Inflammatory macrophage treated with lipopolysaccharide for 1 hour (primary cell): ENCODE measurements at places on chromosomes 5 and 9.

DNA sequence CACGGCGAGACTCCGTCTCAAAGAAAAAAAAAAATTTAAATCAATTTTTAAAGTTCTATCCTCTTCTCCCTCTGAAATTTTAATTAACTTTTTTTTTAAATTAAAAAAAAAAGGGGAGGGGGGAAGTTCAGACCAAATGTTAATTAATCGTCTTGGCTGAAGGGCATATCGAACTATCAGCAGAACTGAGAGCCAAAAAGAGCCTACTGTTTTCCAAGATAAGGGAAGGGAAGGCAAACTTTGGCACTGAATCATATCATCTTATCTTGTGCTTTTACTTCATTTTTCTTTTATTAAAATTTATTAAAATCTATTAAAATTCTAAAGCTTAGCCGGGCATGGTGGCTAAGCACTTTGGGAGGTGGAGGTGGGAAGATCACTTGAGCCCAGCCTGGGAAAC, 45.9 kb upstream of the MTMR12 start:
- DNase-seq, result no peak

DNA sequence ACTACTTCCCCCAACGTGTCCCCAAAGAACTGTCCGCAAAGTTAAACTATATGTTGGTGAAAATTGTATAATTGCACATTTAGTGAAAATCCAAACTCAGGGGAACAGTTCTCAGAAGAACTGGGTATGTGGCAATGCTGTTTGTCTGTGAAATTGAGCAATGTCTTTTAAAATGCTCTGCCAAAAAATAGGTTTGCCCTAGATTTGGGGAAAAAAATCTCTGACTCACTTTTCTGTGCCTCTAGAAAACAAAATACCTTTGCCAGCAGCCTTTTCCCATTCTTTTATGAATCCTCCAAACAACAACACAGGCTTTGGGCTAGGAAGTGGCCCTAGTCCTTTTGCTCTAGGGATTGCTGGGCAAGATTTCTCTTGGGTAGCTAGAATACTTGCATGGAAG, 37.4 kb upstream of the ZNF608 start:
- peak; percentile 10 for DNase-seq

- no peak for DNase-seq
Measured at GRCh38 chr5:2748861-2749513, 2.5 kb downstream of the IRX2 start.

DNA sequence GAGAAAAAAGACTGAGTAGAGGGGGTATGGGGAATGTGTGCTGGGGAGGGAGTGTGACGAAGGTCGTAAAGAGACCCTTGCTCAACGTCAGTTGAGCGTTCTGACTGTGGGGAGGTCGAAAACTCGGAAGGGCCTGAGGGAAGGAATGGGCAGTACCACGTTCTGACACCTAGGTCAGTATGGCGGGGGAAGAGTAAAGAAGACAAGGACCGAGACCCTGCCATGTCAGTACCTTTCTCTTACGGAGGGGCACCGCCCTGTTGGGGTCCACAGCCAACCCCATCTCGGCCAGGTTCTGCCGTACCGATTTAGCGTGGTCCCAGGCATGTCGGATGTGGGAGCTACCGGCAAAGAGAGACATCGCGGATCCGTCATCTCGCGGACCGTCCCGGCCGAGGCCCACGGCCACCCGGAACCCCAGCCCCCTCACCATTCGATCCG, 375 bp downstream of the NOP16 start:
- peak; percentile 9 for DNase-seq

GRCh38 chr9:113369855-113370140, 7.0 kb downstream of the HDHD3 start:
- DNase-seq, result no peak

DNA sequence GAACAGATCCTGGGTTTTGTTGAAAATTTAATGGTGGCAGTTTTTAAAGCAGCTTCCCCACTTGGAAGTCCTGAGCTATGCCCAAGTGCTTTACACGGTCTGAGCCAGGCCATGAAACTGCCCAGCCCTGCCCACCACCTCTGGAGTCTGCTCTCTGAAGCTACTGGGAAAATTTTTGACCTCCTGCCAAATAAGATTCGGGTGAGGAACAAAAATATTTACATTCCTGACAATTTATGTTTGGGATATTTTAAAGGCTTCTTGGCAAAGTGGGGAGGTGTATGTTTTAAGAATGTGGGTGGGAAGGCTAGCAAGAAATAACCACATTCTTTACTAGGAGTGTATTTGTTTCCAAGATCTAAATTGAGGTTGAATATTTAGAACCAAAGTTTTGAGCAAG, 50.0 kb downstream of the HACD4 start:
- no peak for DNase-seq

DNA sequence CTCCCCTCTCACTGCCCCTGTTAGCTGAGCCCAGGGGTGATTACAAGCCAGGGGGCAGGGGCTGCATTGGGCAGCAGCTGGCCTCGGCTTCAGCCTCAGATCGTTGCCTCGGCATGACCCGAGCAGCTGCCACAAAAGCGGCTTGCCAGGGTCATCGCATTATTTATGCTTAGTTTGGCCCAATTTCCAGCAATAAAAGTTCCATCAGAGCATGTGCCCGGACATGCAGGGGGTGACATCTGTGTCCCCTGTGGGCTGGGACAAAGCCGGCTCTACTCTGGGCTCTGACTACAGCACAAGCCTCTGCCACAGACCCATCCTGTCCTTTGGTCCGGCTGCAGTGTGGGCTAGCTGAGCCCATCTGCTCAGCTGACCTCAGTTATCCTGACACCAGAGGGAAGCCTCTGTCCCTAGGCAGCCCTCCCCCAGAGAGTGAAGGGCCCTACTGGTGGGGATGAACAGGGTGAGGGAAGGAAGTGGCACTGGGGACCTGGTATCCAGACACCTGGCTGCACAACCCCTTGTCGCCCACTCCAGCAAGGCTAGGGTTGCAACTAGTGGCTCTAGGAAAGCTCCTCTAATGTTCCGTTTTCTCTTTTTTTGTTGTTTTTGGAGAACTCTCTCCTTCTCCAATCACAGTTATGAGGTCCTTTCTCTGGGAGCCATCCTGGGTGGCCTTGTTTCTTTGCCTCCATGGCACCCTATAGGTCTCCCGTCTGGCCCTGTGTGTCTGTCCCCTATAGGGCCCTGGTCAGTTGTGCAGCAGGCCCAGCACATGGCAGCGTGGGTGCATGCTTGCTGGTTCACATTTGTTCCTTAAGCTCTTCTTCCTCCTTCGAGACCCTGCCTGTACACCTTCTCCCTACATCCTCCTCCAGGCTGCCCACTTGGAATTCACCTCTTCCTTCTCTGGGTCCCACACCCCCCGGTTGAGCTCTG, 13.3 kb upstream of the GADD45G start:
- DNase-seq, result no peak
